CD4-positive, alpha-beta T cell treated with Interferon alpha-2 for 1 hour (primary cell): ENCODE measurements at places on chromosomes 3 and 15.

- DNase-seq, result no peak
These were observed 147.7 kb downstream of the SMAD6 start for GRCh38 chr15:66849746-66850077.

DNA sequence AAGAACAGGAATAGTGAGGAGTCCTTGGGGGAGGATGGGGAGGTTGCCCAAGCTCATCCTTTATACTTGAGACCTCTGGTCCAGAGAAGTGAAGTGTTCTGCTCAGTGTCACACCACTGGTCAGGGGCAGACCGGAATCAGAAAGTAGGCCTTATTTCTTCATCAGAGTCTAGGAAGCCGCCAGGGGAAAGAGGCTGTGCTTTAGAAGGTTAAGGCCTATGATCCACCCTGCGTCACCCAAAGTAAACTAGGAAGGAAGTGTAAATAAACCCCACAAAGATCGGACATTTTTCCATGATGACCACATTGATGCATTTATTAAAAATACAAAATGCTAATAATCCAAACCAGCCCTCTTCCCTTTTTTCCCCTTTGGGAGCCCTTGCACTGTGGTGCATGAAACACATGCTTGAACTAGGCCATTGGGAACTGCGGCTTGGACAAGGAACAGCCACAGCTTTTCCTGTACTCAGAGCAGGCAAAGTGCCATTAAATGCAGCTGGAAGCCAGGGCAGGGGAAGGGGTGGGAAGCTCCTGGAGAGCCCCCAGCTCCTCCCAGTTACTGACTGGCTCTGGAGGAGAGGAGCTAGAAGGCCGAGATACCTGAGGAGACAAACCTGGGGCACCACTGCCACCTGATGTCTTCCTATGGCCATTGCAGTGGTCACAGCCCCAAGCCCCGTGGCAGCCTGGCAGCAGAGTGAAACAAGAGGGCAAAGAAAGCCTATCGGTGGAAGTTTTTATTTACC is 37.0 kb downstream of the CDC25A start:
- DNase-seq, result peak; percentile 41

- DNase-seq, result peak; percentile 39
These were observed 269.5 kb downstream of the SUCLG2 start for GRCh38 chr3:67384760-67385397.

GRCh38 chr3:118332699-118333098 is 701.9 kb downstream of the IGSF11 start:
- no peak for DNase-seq

GRCh38 chr15:81619002-81619401 is 245.0 kb upstream of the TMC3 start:
- DNase-seq, result no peak

GRCh38 chr3:101861789-101862415 is 12.6 kb downstream of the NFKBIZ start:
- DNase-seq, result peak; percentile 50

- peak; percentile 6 for DNase-seq
These were observed 18.2 kb downstream of the ATP1B3 start for GRCh38 chr3:141894524-141895176.

GRCh38 chr15:57625703-57626448 is 34.2 kb downstream of the MYZAP start:
- DNase-seq, result no peak

- DNase-seq, result no peak
These were observed 13.4 kb downstream of the ANP32A start for GRCh38 chr15:68807249-68807648.

DNA sequence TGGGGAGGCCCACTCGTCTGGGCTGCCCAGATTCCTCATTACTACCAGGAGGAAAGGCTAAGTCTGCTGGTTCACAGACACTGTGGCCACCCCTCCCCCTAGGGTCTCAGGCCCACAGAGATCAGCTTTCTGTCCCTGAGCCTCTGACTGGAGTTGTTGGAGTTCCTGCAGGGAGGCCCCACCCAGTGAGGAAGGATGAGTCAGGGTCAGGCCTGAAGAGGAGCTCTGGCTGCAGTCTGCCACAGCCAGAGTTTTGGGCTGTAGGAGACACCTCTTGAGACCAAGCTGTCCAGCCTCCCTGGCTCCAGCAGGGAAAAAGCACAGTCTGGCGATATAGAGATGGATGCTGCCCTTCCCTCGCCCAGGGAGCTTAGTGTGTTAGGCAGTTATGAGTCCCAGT is 720.9 kb upstream of the SEMA6D start:
- DNase-seq, result no peak

DNA sequence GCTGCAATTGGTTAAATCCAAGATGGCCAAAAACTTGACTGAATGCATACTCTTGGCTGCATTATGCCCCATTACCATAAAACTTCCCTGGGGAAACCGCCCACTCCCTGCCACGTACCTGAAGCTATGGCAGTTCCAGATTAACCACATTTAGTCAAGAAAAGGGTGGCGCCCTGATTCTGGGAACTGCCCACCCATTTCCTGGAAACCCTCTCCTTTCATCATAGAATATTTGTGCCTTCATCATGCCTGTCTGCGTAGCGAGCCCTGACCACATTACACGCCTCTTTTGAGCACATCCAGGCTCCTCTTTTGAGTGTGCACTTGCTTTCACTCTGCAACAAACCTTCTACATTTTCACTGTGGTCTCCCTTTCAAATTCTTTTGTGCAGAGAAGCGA is 5.2 kb downstream of the LINS1 start:
- peak; percentile 95 for DNase-seq

DNA sequence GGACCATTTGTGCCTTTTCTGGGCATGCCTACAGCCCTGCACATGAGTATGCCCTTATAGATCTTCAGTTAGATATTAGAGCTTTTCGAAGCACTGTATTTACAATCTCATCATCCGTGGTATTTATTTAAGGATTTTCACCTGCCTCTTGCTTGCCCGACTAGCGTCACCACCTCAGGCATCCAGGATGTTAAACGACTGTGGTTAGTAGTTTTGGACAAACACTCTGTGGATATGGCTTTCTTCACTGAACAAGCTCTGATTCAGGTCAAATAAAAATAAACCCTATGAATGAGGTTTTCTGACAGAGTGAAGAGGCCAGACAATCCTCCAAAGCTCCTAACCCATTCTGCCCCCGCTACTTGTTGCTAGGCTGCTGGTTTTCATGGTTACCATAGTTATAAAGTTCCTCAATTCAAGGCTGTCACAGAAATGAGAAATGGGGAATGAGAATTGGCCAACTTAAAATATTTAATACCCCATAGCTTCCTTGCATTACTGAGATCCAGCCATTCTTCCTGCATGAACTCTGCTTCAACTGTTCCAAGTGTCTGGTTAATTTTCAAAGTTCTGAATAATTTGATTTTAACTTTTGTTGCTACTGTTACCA is 440.1 kb downstream of the GABRG3 start:
- DNase-seq, result no peak

DNA sequence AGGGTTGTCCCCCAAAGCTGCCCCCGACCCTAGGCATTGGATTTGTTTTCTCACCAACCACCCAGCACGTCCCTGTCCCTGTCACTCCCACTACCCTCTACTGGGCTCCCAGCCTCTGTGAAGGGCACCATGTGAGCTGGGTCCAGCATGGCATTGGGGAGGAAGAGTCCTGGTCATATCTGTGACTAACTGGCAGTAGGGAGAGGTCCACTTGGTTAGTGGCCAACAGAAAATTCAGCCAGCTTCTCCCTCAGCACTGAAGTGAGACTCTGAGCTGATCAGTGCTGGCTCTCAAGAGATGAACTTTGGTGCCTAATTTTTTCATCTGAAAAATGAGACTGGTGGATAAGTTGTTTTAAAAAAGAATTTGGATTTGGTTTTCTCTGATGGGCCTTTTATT is 11.3 kb upstream of the KIF23 start:
- no peak for DNase-seq

DNA sequence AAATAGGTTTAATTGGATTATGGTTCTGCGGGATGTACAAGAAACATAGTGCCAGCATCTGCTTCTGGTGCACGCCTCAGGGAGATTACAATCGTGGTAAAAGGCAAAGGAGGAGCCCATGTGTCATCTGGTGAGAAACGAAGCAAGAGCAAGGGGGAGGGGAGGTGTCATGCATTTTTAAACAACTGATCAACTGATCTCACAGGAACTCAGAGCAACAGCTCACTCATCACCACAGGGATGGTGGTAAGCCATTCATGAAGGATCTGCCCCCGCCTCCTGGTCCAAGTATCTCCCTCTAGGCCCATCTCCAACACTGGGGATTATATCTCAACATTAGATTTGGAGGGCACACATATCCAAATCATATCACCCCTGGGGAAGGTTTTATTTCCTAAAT is 42.1 kb upstream of the FGF7 start:
- no peak for DNase-seq

GRCh38 chr15:43901495-43901894 is 74.7 kb downstream of the WDR76 start:
- no peak for DNase-seq

DNA sequence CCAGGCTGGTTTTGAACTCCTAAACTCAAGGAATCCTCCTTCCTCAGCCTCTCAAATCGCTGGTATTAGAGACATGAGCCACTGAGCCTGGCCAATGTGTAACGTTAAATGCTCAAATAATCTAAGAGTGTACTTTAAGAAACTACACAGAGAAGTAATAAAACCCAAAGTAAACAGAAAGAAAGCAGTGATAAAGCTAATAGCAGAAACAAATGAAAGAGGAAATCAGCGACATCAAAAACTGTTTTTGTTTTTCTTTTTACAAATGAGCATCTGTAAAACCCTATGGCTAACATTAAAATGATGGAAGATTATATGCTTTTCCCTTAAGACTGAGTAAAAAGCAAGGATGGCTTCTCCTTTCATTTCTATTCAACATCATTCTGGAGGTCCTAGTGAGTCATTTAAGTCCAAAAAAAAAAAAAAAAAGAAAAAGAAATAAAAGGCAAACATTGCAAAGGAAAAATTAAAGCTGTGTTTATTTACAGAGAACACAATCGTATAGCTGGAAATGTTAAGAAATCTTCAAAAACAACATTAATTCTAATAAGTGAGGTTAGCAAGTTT is 36.8 kb upstream of the FNDC3B start:
- no peak for DNase-seq

GRCh38 chr3:40847551-40847992 is 322.8 kb downstream of the ZNF621 start:
- DNase-seq, result no peak

DNA sequence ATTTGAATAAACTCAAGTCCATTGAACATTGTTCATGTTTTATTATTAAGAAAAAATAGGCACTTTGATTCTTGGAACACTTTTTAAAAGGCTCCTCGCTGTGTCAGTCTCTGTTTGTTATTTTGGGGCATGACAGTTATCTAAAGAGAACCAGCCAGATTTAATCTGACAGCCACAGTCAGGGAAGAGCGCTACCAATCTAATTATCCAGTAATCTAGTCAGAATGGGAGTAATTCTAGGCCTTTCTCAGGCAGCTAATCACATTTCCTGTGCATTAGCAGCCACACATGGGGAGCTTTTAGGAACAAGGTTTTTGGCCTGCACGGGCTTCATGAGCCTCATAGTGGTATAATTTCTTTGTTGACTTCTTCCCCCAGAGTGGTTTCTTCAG is 362.2 kb downstream of the RBMS3 start:
- no peak for DNase-seq

DNA sequence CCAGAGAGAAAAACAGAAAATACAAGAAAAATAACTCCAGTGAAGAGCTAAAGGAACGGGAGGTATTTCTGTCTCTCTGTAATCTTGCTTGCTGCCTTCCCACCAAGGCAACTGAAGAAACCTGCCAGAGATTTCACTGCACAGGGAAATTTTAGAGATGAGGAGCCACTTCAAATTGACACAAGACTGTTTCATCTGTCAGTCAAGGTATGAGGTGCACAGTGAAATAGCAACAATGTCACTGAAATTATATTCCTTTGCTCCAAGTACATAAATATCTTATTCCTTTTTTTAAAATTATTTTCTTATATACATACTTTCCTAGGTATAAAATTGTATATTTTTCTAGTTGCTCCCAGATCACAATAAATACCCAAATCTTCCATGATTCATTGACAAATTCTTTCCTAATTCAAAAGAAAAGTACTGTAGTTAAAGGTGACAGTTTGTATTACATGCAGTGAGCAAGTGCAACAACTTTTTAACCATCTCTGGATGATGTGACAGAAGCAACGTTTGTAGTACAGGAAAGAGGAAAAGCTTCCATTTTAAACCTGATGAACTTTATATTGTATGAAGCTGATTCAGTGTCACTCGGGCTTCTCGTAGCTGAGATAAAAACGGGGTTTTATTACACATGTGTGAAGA is 563.4 kb downstream of the TUSC7 start:
- no peak for DNase-seq

DNA sequence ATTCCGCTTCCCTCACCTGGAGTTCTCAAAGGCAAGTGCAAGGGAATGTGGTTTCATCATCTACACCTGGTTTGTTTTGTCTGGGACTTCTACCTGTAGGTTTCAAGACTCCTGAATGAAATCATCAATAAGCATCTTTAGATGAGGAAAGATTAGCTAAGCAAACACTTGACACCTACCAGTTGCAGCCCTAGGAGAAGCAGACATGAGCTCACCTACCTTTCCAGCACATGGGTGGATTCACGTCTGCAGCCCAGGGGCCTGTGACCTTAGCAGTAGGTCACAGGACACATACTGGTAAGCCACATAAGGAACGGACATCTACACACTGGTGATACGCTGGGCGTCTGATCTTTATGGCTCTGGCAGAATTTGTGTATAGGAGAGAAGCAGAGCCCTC is 26.7 kb downstream of the SLCO2A1 start:
- DNase-seq, result no peak

GRCh38 chr15:84898761-84899160 is 14.3 kb downstream of the SLC28A1 start:
- DNase-seq, result no peak

- no peak for DNase-seq
These were observed 1.0 kb upstream of the RAB8B start for GRCh38 chr15:63188247-63188925.

DNA sequence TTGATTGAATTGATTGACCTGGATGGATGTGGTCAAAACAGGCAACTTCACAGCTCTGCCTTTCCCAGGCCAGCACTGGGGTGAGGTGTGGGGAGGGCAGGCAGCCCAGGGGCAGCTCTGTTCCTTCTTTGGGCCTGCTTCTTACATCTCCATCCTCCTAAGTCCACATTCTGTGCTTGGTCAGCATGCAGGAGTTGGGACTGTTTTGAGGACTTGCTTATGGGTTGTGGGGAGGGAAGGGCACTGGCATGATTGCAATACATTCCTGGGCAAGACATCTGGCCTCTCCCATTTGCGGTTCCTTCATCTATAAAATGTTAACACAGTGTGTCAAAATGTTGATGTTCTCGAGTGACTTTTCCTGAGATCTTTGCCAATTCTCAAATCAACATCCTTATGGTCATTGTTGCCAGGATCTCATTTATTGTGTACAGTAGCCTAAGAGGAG is 84.1 kb downstream of the ST6GAL1 start:
- DNase-seq, result no peak

DNA sequence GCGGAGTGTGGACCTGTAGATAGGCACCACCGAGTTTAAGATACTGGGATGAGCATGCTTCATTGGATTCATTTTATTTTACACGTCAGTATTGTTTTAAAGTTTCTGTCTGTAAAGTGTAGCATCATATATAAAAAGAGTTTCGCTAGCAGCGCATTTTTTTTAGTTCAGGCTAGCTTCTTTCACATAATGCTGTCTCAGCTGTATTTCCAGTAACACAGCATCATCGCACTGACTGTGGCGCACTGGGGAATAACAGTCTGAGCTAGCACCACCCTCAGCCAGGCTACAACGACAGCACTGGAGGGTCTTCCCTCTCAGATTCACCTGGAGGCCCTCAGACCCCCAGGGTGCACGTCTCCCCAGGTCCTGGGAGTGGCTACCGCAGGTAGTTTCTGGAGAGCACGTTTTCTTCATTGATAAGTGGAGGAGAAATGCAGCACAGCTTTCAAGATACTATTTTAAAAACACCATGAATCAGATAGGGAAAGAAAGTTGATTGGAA is 29.5 kb downstream of the SYNM start:
- no peak for DNase-seq

GRCh38 chr3:187227658-187228258 is 30.5 kb downstream of the RTP1 start:
- no peak for DNase-seq
